NCI-H1105 (cell line): ENCODE measurements at places on chromosomes 1 and 21.
A peak's percentile ranks its signal among the peaks of the same experiment; 100 is the strongest.

GRCh38 chr1:35808450-35809113 is 766 bp downstream of the AGO4 start:
- no peak for DNase-seq

- no peak for DNase-seq
These were observed 18.9 kb upstream of the IPP start for GRCh38 chr1:45769261-45769932.

- no peak for DNase-seq
These were observed 59.5 kb upstream of the LAMC2 start for GRCh38 chr1:183126528-183126927.

- DNase-seq = no peak
These were observed 105.0 kb upstream of the SPAG17 start for GRCh38 chr1:118290046-118290445.

DNA sequence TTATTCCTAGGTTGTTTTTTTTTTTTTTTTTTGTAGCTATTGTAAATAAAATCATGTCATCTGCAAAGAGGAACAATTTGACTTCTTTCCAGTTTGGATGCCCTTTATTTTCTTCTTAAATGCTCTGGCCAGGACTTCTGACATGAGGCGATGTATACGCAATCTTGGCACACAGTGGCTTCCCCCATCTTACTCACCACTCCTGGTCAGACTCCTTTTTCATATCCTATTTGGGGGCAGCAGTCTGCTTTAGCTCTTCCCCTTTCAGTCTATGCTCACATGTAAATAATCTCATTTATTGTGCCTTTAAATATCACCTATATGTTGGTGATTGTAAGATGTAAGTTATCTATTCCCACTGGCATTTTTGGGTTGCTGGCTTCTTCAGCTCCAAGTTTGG is 56.1 kb downstream of the SLAMF6 start:
- no peak for DNase-seq

DNA sequence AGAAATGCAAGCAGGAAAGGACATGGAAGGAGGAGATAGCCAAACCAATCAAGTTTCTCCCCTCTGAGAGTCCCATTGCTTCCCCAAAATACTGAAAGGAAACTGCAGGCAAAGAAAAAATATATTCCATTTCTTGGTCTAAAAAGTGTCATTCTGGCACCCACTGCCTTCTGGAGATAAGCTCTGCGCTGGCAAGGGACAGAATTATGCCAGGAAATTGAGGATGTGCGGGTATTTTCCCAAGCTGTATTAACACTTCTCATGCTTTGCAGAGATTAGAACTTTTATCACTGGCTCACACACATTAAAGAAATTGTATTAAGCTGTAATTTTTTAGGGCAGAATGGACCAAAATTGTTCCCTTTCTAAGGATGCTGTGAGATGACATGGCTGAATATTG is 381.2 kb upstream of the DUSP10 start:
- DNase-seq = no peak

GRCh38 chr1:180163041-180163440 is 8.4 kb downstream of the QSOX1 start:
- no peak for DNase-seq

DNA sequence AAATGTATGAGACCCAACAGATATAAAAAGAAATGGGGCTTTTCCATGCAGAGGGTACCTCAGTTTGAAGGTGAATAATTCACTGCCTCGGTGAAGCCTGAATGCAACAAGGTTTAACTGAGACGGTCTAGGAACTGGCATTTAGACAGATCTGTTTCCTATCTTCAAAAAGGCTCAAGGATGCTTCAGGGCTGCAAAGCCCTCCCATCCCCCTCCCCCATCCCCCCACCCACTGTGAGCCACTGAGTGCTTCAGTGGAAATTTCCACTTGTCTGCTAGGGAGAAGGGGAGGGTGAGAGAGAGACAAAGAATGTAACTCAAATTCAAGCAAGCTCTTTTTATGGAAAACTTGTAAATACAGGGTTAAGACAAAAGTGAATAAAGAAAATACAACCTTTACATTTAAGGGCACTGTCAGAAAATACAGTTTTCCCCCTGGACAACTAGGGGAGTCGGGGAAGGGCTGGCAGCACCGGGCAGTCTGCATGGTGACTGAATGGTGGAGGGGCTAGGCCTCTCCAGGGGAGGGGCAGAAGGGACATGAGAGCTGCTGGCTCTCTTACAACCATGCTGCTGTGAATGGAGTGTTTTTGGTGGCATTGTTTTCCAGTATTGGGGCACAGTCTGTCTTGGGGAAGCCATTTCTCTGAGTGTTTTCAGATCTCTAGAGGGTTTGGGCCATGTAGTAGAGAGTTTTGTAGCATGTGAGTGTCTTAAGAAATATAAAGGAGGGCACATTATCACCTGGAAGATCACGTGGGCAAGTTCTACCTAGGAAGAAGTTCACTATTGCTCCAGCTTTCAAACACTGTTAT is 56.7 kb downstream of the MRPS6 start:
- no peak for DNase-seq

DNA sequence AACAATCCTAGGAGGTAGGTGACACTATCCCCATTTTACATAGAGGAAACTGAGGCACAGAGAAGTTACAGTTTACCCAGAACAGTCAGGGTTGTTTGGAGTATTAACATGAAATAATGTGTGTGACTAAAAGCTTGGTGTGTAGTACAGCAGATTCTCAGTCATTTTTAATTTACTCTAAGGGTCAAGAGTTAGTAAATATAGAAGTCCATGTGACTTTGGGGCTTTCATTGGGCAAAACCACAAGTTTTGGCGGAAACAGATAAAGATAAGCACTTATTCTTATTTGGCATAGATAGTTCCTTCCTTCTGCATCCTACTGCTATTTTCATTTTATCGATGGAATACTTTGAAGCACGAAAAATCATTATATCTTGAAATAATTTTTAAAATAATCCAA is 128.5 kb downstream of the DNM3 start:
- no peak for DNase-seq

DNA sequence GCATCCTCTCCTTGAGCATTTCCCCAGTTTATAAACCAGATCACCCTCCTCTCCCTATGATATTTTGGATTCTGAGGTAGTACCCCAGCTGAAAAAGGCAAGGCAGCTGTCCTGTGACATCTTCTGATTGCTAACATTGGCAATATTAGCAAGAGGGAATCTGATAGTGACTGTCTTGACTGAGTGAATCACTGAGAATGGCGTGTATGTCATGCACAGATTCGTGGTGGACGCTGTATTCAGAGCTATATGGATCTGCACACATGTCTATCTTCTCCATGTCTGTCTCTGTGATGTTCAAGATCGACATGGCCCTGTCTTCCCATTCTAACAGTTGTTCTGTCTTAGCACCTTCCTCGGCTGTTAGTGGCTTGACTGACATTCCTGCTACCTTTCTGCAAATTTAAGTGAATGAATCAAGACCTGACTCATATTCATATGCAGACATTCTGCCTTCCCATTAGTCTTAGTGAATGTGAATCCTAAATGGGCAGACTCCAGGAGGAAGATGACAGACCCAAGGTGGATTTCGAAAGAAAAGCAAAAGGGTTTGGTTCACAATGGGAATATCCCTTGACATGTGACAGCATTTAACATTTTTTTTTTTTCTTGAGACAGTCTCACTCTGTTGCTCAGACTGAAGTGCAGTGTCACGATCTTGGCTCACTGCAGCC is 97.7 kb downstream of the PGBD5 start:
- no peak for DNase-seq

DNA sequence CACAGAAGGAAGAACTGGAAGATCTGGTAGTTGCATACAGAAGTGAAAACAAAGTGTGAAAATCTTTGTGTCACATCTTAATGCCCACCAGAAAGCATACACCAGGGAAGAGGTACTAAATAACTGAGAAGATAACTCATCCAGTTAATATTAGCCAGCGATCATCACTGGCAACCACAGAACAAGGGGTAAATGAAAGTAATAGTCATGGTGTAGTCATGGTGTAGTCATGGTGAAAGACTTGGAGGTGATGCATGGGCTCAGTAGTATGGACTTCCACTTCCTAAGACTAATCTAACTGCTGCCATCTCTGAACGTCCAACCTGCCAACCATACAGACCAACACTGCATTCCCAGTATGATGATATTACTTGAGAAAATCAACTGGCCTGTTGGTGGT is 481.2 kb upstream of the NR5A2 start:
- DNase-seq = no peak

DNA sequence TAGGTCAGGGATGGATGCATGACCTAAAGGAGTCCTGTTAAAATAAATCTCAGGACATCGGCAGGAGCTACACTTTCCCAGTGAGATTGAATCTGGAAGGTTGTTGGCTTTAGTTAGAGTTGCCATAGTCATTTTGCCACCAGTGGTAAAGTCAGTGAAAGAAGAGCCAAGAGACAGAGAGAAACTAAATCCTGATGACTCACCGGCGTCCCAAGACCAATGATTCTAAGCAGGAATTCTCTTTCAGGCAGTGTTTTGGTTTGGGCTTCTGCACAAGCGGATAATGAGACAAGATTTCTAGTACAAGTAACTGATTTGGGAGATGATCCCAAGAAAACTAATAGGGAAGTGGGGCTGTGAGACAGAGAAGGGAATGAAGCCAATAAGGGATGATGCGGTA is 88.8 kb upstream of the ETS2 start:
- DNase-seq = no peak

DNA sequence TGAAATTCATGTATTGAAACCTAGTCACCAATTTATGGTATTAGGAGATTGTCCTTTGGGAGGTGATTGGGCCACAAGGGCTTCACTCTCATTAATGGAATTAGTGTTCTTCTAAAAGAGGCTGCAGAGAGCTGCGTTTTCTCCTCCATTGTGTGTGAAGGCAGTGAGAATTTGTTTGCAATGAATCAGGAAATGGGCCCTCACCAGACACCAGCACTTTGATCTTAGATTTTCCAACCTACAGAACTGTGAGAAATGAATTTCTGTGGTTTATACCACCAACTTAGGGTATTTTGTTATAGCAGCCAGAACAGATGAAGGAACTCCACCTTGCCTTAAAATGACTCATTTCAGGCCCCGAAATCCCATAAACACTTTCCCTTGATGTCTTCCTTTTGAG is 544.2 kb downstream of the RWDD3 start:
- no peak for DNase-seq

GRCh38 chr21:34806423-34806822 is 137.6 kb downstream of the CLIC6 start:
- DNase-seq = no peak

- no peak for DNase-seq
These were observed 14.6 kb upstream of the AIM2 start for GRCh38 chr1:159091180-159091560.

- no peak for DNase-seq
These were observed 307.2 kb downstream of the HHIPL2 start for GRCh38 chr1:222240536-222241181.

DNA sequence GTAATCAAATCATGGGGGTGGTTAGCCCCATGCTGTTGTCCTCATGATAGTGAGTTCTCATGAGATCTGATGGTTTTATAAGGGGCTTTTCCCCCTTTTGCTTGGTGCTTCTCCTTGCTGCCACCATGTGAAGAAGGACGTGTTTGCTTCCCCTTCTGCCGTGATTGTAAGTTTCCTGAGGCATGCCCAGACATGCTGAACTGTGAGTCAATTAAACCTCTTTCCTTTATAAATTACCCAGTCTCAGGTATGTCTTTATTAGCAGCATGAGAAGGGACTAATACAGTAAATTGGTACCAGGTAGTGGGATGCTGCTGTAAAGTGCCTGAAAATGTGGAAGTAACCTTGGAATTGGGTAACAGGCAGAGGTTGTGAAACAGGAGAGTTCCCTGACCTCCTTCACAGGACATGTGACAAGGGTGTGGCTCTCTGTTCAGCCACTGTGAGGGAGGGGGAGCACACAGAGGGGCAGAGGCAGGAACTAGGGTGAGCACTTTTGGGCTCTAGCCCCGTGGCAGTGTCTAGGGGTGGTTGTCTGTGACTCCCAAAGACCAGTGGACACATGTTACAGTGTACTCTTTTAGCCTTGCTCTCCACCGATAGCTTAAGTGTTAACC is 105.3 kb downstream of the BACH1 start:
- DNase-seq = peak; percentile 1

GRCh38 chr1:88673446-88673845 is 10.6 kb upstream of the PKN2 start:
- no peak for DNase-seq

DNA sequence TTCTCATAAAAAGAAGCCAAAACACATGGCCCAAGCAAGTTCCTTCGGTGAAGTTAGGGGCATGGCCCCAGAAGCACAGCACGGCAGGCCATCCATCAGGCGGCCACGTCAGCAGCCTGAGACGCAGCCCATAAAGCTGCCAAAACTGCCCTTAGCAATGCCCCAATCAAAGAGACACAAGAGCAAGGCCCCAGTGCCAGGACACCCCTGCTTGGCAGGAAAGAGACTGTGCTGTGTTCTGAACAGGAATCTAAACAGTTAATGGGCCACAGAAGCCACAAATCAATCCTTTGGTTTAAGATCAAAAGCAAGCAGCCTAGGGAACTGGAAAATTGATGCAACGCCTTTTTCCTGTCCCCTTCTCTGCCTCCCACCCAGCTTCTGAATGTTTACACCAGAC is 497.0 kb upstream of the USP24 start:
- DNase-seq = no peak

GRCh38 chr1:59687081-59687480 is 127.7 kb upstream of the HOOK1 start:
- no peak for DNase-seq

- no peak for DNase-seq
These were observed 16.0 kb upstream of the FRRS1 start for GRCh38 chr1:99782397-99782796.

DNA sequence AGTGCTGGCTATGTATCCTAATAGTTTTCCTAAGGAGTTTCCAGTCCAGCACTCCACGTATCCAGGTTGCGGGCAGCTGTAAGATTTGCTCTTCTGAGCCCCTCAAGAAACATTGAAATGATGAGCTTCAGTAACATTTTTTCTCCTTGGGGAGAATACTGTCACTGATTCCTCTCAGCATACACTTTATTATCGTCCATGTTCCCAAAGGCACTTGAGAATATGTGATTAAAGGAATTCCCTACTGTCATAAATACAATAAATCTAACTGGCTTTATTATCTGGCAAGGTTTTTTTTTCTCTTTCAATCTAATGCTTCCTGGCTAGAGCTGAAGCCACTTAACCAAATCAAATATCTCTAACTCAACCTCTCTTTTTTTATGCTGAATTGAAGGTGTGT is 359.2 kb upstream of the PKN2 start:
- no peak for DNase-seq

GRCh38 chr1:41368366-41368765 is 7.1 kb downstream of the FOXO6 start:
- peak; percentile 31 for DNase-seq

GRCh38 chr1:195597891-195598290 is 1010.3 kb downstream of the KCNT2 start:
- no peak for DNase-seq

DNA sequence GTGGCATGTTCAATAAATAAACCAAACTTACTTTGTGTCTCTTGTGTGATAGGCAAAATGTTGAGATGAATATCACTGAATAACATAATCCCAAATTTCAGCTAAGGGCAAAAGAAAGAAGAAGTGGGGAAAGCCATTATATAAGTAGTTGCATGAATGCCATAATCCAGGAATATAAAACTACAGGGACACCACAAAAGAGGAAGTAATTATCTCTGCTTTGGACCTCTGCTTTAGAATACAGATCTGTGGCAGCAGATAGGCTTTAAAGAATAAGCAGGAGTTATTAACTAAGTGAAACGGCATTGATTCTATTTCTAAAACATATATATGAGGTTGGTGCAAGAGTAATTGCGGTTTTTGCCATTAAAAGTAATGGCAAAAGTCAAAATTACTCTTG is 288.5 kb upstream of the SNX7 start:
- DNase-seq = no peak

- DNase-seq = no peak
These were observed 1156.3 kb upstream of the B3GALT2 start for GRCh38 chr1:194342484-194343262.
